ENCODE measurements at places on chromosomes 12 and 14.

DNA sequence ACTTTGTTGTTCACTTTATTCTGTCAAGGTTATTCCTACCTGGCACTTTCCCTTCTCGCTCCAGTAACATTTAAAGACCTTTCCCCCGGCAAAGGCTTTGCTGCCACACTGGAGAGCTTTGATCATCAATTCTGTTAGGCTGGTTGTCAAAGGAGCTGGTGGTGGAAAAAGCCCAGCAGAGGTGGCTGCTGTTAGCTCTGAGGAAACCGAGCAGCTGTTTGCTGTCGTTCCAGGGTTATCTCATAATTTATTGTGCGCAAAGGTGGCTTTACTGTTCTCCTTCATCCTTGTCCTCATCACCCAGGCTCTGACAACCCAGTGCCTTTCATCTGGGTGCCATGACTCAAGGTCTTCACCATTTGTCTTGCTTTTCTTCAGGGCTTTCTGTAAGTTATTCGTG, 38.2 kb upstream of the CRADD start:
- no peak for DNase-seq

- DNase-seq = peak; percentile 8
Observed at GRCh38 chr12:10235761-10236631, 23.3 kb downstream of the GABARAPL1 start.

- no peak for DNase-seq
Observed at GRCh38 chr12:48388938-48389337, 38.2 kb upstream of the ZNF641 start.

DNA sequence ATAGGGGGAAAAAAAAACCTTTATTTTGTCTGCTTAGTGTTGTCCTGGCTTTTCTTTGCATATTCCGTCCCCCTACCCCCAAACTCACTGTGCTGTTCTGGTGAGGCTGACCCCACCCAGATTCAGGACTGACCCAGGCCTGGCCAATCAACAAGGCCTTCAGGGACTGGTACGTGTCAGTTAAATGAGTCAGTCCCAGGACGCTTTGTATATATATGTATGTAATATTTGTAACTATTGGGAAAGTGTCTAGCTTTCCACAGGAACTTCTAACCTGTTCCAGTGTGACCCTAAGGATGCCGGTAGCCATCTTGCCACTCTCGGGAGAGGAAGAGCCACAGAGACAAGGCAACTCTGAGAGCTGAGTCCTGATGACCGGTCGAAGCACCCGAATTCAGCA, 107.4 kb downstream of the VCPKMT start:
- DNase-seq = no peak

GRCh38 chr12:32454075-32454474, 54.7 kb downstream of the FGD4 start:
- no peak for DNase-seq

- no peak for DNase-seq
Observed at GRCh38 chr12:131855521-131856142, 27.4 kb downstream of the MMP17 start.
